ENCODE measurements at places on chromosomes 2 and 18.

DNA sequence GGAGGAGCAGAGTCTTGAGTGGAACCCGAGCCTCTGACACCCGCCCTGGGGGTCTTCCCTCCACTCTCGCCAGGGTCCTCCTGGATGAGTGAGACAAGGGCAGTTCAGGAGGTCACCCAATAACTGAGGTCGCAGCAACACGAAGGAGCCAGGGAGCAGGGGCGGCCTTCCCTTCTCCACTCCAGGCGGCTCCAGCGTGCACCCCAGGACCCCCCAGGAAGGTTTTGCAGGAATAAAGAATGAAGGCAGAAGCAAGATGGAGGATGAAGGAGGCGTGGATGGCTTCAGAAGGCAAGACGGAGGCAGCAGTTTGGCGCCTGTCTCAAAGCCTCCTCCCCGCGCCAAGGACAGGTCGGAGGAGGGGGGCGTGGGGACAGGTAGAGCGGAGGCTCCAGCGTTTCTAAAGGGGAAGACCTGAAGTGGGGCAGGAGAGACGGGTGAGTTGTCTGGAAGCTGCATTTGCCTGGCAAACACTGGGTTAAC, 579 bp upstream of the ITM2C start:
- no peak for DNase-seq

- no peak for DNase-seq
These were observed 186.4 kb upstream of the SLC39A10 start for GRCh38 chr2:195470622-195471021.

DNA sequence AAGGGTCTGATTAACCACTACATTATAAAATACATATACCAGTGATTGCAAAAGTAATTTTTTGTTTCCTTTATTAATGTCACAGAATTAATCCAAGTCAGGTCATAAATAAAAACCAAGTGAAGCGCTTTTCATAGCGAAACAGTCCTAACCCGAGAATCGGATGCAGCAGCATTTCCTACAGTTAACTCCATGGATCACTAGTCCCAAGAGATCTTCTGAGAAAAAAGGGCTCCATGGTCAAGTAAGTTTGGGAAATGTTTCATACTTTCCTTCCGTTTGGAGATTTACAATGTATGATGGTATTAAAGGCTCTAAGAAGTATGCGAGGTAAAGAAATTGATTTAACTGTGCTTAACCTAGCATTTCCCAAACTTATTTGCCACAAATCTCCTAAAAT, 85.2 kb downstream of the NOL10 start:
- DNase-seq, result no peak

DNA sequence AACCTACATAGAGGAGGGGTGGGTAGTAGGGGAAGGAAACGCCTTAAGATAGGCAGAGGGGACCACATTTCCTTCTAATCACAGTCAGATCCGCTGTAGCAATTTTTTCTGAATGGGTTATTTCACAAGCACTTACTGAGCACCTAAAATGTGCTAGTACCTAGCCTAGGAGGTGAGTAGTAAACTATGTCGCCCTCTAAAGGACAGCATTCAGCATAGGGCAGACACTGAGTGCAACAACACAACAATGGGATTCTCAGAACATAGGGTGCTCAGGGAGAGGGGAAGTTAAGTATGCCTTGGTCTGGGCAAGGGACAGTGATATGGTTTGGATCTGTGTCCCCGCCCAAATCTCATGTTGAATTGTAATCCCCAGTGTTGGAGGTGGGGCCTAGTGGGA, 166.1 kb upstream of the RAB6C start:
- no peak for DNase-seq

GRCh38 chr2:28411956-28412609, 19.4 kb downstream of the FOSL2 start:
- no peak for DNase-seq

GRCh38 chr2:169664600-169664977, 29.6 kb downstream of the CFAP210 start:
- peak; percentile 6 for DNase-seq
